Stimulated activated CD8-positive, alpha-beta memory T cell treated with anti-CD3 and anti-CD28 coated beads, Interleukin-4, amount 100 ng/mL, for 1 hour (primary cell): ENCODE measurements at places on chromosomes 13 and 19.

DNA sequence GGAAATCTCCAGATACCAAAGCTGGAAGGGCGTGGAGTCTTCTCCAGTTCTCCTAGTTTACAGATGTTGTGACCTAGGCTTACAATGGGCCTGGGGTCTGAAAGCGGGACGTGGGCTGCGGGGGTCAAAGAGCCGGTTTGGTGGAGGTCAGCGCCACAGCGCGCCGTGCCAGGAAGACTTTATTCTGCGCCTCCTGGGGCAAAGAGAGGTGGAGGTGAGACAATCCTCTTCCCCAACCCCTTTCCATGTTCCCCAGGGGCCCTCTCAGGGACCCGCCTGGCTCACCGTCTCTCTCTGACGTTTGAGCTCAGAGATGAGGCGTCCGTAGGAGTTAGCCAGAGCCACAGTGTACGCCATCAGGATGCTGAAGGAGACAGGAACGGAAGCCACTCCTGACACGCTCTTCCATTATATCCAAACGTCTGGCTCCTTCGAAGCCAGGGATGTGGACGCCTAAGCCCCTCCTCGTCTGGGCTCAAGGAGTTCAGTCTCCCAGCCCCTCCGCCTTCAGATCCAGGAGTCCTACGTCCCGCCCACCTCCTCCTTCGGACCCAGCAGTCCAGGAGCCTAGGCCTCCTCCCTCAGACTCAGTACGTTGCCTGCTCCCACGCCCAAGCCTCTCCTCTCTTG lies 776 bp upstream of the LENG1 start:
- no peak for DNase-seq

DNA sequence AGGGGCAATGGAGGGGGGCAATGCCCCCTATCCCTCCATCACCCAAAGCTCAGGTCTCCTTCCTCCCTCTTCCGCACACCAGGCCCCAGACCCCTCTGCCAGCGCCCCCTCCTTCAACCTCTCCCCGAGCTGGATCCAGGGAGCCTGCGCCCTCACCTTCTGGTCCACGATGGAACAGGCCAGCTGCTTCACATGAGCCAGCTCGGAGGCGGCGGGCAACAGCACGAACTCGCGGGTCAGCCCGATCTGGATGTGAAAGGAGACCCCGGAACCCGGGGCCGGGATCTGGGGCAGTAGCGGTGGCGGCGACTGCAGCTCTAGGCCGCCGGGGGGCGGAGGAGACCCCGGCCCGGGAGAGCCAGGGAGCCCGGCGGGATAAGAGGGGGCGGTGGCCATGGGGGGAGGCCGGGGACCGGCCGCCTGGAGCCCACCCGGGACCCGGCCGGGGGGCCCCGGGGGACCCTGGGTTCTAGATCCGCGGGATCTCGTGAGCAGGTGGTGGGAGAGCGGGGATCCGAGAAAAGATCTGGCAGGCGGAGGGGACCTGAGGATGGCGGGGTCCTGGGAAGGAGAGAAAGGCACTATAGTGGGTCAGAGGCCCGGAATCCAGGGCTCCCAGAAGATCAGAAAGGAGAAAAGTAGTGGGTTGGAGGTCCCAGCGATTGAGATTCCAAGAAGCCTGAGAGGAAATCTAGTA lies 791 bp downstream of the PRKD2 start:
- DNase-seq, result no peak

- DNase-seq, result no peak
These were observed 2.2 kb downstream of the IGFLR1 start for GRCh38 chr19:35740108-35740422.

GRCh38 chr13:36847606-36848005 lies 28.6 kb downstream of the RFXAP start:
- no peak for DNase-seq

DNA sequence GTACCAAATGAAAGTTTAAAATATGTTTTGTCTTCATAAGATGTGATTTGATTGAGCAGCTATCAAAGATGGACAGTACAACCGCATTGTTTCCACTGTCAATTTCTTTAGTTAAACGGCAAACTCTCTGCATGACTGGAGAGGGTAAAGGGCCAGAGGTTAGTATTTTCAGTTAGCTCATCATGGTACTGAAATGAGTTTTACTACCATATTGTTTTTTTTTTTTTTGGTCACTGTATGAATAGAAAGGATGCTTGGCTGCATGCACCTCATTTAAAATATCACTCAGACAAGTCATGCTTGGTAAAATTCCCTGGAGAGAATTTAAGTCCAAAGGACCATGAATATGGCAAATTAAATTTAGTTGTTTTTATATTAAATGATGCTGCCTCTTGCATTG lies 942.1 kb upstream of the SPRY2 start:
- DNase-seq, result no peak

DNA sequence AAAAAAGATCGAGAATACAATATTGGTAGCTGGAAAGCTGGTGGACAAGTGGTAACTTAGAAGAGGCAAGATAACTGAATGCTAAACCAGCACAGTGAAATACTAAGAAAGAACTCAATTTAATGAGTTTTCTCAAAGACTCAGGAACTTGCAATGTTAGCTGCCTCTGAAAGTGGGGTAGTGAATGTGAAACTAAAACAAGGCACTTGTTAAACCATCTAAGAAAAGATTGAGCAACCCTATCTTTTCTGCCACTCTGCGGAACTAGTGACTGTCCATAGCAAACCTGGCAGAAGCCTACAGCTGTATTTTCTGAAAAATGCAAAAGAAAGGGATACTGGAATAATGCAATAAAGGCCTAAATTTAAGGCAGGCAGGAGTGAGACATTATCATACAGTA lies 1574.4 kb upstream of the PRR20A start:
- DNase-seq, result no peak

DNA sequence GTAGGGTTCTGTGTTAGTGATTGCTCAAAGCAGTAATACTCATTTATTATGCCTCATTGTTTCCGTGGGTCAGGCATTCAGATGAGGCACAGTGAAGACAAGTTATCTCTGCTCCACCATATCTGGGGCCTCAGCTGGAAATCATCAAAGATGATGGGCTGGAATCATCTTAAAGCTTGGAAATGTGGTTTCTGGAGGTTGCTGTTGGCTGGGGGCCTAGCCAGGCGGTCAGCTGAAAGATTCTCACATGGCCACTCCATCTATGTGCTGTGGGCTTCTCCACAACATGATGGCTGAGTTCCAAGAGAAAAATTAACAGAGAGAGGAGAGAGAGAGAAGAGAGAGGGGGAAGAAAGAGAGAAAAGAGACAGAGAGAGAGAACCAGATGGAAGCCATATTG lies 75.5 kb downstream of the OLFM4 start:
- no peak for DNase-seq

- DNase-seq, result no peak
These were observed 494.8 kb downstream of the TBC1D4 start for GRCh38 chr13:74987124-74987690.

GRCh38 chr19:7900931-7901330 lies 2.7 kb upstream of the MAP2K7 start:
- no peak for DNase-seq

DNA sequence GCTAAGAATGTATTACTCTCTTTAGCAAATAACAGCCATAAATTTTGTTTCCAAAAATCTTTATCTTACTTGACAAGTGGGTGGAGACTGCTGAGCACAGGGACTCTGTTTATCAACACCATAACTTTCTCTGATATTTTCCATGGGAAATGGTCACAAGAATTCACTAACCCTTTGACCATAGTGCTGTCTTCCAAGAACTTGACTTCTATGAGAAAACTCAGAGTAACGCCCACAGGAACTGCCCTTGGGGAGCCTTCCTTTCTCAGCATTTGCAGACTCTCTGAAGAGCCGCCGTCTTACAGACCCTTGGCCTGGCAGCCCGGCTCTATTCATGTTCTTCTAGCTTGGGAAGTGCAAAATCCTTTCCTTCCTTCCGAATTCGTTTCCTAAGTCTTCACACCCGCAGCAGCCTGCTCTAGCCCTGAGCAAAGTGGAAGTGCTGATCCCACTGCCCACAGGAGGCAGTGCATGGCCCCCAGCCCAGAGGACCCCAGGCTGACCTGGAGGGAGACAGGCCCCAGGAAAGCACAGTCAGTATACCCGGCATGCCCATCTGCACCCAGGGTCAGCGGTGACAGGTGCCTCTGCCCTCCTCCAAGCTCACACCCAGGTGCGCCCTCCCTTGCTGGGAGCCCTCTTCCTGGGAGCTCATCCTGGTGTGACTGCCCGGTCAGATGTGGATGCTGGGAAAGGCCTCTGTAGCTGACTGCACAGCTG lies 10.2 kb downstream of the GAS6 start:
- no peak for DNase-seq

DNA sequence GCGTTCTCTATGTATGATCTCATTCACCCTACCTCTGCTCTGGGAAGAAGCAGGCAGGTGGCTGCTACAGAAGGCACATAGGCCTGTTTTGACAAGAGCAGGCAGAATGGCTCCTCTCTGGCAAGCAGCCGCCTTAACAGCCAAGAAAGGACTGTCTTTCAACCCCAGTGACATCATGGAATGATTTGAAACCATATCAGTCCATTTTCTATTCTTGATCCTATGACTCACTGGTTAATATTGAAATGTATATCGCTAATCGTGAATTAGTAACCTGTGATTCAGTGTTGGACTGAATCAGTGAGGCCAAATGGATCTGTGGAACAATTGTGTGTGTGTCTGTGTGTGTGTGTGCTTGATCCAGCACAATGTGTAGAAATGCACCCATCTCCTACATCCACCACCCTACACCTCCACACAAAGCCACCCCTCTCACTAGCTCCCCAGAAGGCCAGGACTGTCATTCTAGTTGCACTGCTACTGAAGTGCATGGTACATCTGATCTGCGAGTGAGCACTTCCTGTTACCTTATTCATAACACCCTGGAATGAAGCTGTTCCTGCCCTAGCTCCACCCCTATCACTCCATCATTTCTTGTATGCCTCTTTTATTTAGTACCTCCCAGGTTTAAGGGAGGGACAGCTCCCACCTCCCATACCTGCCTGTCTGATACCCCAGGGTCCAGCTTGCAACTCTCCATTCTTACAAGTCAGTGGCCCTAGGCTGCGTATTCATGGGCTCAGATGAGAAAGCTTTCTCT lies 460.0 kb downstream of the FOXO1 start:
- no peak for DNase-seq

DNA sequence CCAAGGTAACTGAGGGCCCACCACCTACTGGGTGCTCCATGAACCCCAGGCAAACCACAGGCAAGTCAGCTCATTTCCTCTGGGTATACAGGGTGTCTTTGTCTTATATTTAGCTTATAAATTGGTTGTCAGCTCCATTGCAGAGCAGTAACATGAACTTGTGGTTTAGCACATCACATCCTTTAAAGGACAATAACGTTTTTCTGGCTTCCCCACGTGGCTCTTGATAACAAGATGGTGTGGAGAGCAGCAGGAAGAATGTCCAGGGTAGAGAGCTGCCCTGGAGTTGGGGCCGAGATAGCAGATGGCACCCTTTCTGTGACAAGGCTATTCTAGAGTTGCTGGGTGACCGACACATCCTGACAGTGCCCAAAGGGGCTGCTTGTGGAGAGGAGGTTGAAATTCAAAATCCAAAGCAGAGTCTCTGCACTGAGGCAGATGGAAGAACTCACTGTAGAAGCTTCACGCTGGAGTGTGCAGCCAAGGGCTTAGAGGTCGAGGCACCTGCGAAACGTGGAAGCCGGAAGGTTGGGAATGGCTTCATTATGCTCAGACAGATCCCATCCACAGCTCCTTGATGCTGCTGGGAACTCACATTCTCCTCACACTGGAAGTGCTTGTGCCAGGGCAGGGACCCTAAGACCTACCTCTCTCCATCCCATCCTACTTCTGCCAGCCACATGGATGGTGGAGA lies 133.0 kb upstream of the FRY start:
- DNase-seq, result no peak

- DNase-seq, result no peak
These were observed 148.9 kb upstream of the VSTM2B start for GRCh38 chr19:29376855-29377354.

- DNase-seq, result no peak
These were observed 10.1 kb downstream of the TTYH1 start for GRCh38 chr19:54425382-54425723.

- no peak for DNase-seq
These were observed at the start of gene EDNRB for GRCh38 chr13:77918391-77919245. EDNRB (minus strand) TSS chr13:77918831; CDS start chr13:77918573, 258 bp downstream.

DNA sequence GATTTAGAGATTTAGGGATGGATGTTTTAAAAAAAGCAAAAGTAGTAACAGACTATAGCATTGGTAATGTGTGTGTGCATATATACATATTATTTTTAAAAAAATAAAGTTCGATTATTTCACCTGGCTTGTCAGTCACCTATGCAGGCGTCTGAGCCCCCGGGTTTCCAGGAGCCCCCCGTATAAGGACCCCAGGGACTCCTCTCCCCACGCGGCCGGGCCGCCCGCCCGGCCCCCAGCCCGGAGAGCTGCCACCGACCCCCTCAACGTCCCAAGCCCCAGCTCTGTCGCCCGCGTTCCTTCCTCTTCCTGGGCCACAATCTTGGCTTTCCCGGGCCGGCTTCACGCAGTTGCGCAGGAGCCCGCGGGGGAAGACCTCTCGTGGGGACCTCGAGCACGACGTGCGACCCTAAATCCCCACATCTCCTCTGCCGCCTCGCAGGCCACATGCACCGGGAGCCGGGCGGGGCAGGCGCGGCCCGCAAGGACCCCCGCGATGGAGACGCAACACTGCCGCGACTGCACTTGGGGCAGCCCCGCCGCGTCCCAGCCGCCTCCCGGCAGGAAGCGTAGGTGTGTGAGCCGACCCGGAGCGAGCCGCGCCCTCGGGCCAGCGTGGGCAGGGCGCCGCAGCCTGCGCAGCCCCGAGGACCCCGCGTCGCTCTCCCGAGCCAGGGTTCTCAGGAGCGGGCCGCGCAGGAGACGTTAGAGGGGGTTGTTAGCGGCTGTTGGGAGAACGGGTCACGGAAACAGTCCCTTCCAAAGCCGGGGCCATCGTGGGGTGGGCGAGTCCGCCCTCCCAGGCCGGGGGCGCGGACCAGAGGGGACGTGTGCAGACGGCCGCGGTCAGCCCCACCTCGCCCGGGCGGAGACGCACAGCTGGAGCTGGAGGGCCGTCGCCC lies 840 bp upstream of the CCNA1 start:
- no peak for DNase-seq

DNA sequence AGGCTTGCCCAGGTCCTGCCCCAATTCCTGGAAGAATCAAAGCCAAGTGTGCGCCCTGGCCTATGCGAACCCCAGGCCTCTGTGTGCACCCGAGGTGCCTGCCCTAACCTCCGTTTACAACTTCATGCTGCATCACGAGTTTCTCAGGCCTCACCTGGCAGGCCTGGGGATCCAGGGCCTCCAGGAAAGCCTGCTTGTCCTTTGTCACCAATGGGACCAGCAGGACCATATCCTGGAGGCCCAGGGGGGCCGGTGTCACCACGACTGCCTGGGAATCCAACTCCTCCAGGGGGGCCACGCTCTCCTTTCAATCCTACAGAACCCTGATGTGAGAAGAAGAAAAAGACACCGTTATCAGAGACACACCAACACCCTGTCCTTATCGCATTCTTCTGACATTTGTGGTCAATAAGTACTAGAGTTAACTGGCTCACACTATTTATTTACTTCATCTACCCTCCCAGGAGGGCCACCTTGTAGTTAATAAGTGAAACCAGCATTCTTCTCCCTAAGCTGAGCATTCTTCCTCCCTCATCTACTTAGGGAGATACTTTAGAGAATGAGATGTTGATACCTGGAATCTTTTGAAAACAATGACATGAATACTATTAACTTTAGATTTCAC lies 120.6 kb downstream of the COL4A1 start:
- no peak for DNase-seq
